Aorta (tissue), 5 donors: ENCODE measurements at places on chromosomes 13 and 19. TPM values are rescaled to one million over a fixed set of nuclear protein-coding genes. Genes with fewer than 3 reads are reported as not detected.

Gene LCP1
- 76.5 TPM for total RNA-seq

Gene JAK3
- 33.3 TPM for total RNA-seq

Gene LRP3
- 27.2 TPM for total RNA-seq

Gene PLEKHF1
- total RNA-seq, result 10.8 TPM

Gene PALM3
- not detected for total RNA-seq

Gene SIGLEC7
- total RNA-seq, result 4.5 TPM

Gene SHISA7
- total RNA-seq, result not detected

Gene COX7A1
- total RNA-seq, result 127 TPM

Gene PRRG2
- 1.2 TPM for total RNA-seq

Gene LILRB4
- 15.1 TPM for total RNA-seq

Gene CCDC169
- total RNA-seq, result 1.5 TPM

Gene VWA8
- total RNA-seq, result 18.2 TPM

Gene ZNF71
- total RNA-seq, result 9.7 TPM

Gene PABPC3
- 0.15 TPM for total RNA-seq

Gene MYO9B
- 165 TPM for total RNA-seq

Gene PSG11
- not detected for total RNA-seq

Gene LRRC25
- total RNA-seq, result 15.6 TPM

Gene NLRP5
- total RNA-seq, result not detected

Gene DIRAS1
- total RNA-seq, result 1.7 TPM

Gene OR10H4
- not detected for total RNA-seq

Gene CD33
- 15.0 TPM for total RNA-seq

Gene FFAR3
- 0.32 TPM for total RNA-seq

Gene KRTDAP
- not detected for total RNA-seq

Gene PLA2G4C
- total RNA-seq, result 60.1 TPM

Gene CD70
- not detected for total RNA-seq

Gene OPA3
- 8.6 TPM for total RNA-seq

Gene OR2Z1
- total RNA-seq, result not detected

Gene POSTN
- 190 TPM for total RNA-seq

Gene AP1M2
- not detected for total RNA-seq

Gene DCLK1
- total RNA-seq, result 24.7 TPM

Gene LGALS4
- total RNA-seq, result 2.9 TPM

Gene NCCRP1
- total RNA-seq, result not detected

Gene FGF21
- total RNA-seq, result not detected

Gene C1QTNF9B
- 0.93 TPM for total RNA-seq

Gene IFNL4
- not detected for total RNA-seq

Gene NKPD1
- total RNA-seq, result not detected

Gene ZNF486
- total RNA-seq, result 7.4 TPM

Gene GRIK5
- 20.8 TPM for total RNA-seq

Gene APBA3
- 24.3 TPM for total RNA-seq

Gene ACP7
- total RNA-seq, result not detected
